Stimulated activated CD8-positive, alpha-beta memory T cell treated with anti-CD3 and anti-CD28 coated beads, Interleukin-4, amount 100 ng/mL, for 1 hour (primary cell): ENCODE measurements at places on chromosomes 12 and 14.

GRCh38 chr12:109572506-109572845, 828 bp downstream of the MMAB start:
- no peak for DNase-seq

DNA sequence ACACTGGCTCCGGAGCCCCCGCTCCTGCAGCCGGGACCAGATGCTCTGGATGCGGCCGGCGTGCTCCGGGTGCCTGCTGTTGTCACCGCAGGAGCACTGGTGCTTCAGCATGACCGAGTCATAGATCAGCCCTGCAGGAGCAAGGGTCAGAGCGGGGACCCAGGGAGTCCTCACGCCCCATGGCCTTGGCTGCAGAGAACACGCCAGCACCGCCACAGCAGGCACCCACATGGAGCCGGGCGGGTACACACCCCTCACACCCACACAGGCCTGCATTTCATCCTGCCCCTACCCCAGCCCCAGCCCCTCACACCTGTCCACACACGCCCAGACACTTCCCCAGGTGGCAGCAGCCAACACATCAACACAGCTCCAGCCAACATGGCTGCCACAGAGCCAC, 18.8 kb downstream of the SLC48A1 start:
- no peak for DNase-seq

GRCh38 chr12:97848051-97848450, 385.4 kb downstream of the RMST start:
- DNase-seq, result no peak

DNA sequence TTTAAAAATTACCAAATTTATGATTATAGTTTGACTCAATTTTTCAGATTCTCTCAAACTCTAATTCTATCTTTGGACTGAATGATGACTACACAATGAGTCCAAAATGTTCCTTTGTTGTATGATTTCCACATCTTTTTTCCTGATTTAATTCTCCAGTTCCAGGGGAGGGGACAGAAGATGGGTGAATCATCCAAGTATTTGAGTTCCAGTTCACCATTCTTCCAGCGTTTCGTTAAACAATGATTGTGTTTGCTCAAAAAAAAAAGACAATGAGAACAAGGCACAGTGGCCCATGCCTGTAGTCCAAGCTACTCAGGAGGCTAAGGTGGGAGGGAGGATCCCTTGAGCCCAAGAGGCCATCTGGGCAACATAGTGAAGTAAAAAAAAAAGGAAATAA, 23.8 kb downstream of the BAZ1A start:
- no peak for DNase-seq

DNA sequence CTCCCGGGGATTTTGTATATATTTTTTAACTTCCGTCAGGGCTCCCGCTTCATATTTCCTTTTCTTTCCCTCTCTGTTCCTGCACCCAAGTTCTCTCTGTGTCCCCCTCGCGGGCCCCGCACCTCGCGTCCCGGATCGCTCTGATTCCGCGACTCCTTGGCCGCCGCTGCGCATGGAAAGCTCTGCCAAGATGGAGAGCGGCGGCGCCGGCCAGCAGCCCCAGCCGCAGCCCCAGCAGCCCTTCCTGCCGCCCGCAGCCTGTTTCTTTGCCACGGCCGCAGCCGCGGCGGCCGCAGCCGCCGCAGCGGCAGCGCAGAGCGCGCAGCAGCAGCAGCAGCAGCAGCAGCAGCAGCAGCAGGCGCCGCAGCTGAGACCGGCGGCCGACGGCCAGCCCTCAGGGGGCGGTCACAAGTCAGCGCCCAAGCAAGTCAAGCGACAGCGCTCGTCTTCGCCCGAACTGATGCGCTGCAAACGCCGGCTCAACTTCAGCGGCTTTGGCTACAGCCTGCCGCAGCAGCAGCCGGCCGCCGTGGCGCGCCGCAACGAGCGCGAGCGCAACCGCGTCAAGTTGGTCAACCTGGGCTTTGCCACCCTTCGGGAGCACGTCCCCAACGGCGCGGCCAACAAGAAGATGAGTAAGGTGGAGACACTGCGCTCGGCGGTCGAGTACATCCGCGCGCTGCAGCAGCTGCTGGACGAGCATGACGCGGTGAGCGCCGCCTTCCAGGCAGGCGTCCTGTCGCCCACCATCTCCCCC, 777 bp downstream of the ASCL1 start:
- DNase-seq, result no peak

DNA sequence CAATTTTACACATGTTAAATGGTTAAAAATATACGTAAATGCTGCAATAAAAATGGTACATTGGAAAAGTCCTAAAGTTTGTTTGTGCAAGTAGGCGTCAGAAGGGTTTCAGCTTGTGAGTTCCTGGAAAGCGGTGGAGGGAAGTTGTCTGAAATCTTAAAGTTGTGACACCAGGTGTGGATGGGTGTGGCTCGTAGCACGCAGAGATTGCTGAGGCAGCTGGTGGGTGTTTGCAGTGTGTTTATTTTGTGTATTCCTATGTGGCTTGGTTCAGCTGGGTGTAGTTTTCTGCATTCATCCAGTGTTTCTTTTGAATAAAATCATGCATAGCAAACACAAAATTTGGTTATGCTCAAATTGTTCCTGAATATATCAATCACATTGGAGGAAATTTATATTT, 136.8 kb upstream of the TBX3 start:
- DNase-seq, result no peak

- peak; percentile 43 for DNase-seq
Observed at GRCh38 chr12:54032627-54033100, at the start of gene HOXC5. TSS of gene HOXC5 (plus strand) at chr12:54033050. CDS start at chr12:54033123, 73 bp downstream.

DNA sequence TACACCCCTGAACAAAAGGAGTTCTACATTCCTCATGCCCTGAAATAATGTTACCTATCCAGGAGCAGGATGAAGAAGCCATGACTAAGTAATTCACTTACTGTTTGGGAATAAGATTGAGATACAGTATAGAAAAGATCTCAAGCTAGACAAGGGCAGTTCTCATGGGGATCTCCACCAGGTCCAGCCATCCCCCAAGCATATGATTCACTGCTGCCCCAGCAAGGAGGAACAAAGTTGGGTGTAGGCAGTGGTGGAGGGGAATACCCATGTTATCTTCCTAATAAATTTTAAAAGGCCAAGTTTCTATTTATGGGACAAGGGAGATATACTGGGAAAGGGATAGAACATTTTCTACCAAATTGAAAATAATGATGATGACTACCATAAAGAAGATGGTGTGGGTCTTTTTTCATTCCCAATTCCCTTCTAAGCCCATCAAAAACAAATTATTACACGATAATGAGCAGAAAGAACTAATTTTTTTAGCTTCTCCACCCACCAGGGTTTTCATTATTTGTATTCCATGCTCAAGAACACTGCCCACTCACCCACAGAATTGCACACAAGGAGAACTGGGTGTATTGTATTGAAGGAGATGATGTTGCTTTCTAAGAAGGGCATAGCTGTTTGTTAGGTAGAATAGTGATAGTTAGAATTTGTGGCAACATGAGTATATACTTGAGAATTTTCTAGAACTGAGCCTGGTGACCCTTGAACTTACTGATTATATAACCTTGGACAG, 204.6 kb downstream of the BTG1 start:
- no peak for DNase-seq

- no peak for DNase-seq
Observed at GRCh38 chr12:24470050-24470449, 478.9 kb downstream of the BCAT1 start.

GRCh38 chr14:70245026-70245425, 56.3 kb upstream of the SLC8A3 start:
- DNase-seq, result no peak

- no peak for DNase-seq
Observed at GRCh38 chr12:10178821-10179220, at the start of gene TMEM52B. TSS of gene TMEM52B (plus strand) at chr12:10179032. CDS start at chr12:10179575, 543 bp downstream.

GRCh38 chr14:32470161-32470715, 141.1 kb downstream of the AKAP6 start:
- DNase-seq, result no peak

DNA sequence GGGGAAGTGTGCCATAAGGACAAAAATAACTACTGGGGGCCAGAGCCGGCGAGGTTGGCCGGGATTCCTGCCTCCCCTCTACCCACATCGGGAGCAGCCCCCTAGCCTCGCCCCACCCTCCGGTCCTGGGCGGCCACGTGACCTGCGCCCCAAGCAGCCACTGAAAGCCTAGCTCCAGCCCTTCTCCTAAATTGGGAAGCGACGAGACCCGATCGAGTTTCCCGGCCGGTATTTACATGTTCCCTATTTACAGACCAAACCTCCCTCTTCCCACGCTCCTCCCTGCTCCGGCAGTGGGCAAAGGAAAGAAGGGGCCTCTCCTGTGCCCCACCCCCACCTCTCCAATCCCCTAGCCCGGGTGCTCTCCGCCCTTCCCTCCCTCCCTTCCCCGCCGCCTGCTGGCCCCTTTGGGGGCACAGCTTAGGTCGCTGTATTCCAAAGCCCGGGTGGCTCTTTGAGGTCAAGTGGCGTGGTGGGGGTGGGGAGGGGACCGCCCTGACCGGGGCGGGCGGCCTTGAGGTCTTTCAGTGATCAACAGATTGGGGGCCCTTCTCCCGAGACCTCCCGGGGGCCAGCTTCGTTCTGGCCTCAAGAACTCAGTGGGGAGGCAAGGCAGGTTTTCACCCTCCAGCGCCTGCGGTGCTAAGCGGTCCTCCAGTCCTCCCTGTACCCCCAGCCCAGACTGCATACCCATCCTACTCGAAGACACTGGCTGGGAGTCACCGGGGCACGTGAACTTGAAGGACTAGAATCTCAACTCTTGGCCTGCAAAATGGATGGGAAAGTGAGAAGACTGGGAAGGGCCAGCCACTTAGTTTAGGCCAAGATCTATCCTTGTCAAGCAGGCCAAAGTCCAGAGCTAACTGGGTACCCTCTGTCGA, 6.3 kb upstream of the CTDSP2 start:
- DNase-seq, result no peak

GRCh38 chr12:83575326-83575725, 888.6 kb downstream of the TMTC2 start:
- DNase-seq, result no peak

- no peak for DNase-seq
Observed at GRCh38 chr14:22008766-22009165, 335.1 kb upstream of the OR4E1 start.

- no peak for DNase-seq
Observed at GRCh38 chr12:18897823-18898222, 159.9 kb downstream of the CAPZA3 start.

- no peak for DNase-seq
Observed at GRCh38 chr12:89642959-89643358, 65.7 kb downstream of the ATP2B1 start.

- no peak for DNase-seq
Observed at GRCh38 chr12:64618953-64619590, 8.8 kb downstream of the RASSF3 start.

DNA sequence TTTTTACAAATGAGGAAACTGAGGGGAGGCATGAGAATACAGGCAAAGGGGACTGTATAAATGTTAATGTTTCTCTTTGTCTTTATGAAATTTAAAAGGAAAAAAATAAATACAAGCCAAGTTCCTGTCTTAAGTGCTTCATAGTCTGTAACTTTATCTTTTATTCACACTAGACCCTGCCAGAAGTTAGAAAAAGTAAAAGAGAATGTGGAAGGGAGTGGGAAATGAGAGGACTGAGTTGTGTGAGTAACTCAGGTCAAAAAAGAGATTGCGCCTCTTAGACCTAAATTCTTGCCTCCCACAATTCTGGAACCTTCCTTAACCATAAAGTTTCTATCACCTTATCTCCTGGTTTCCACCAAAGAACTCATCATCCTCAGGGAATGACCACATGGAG, 141.1 kb downstream of the KICS2 start:
- DNase-seq, result no peak

- DNase-seq, result no peak
Observed at GRCh38 chr14:74634964-74635363, 22.9 kb upstream of the LTBP2 start.

- no peak for DNase-seq
Observed at GRCh38 chr12:103422328-103422727, 73.4 kb downstream of the C12orf42 start.

- DNase-seq, result no peak
Observed at GRCh38 chr12:13581031-13581430, 384.5 kb downstream of the EMP1 start.

DNA sequence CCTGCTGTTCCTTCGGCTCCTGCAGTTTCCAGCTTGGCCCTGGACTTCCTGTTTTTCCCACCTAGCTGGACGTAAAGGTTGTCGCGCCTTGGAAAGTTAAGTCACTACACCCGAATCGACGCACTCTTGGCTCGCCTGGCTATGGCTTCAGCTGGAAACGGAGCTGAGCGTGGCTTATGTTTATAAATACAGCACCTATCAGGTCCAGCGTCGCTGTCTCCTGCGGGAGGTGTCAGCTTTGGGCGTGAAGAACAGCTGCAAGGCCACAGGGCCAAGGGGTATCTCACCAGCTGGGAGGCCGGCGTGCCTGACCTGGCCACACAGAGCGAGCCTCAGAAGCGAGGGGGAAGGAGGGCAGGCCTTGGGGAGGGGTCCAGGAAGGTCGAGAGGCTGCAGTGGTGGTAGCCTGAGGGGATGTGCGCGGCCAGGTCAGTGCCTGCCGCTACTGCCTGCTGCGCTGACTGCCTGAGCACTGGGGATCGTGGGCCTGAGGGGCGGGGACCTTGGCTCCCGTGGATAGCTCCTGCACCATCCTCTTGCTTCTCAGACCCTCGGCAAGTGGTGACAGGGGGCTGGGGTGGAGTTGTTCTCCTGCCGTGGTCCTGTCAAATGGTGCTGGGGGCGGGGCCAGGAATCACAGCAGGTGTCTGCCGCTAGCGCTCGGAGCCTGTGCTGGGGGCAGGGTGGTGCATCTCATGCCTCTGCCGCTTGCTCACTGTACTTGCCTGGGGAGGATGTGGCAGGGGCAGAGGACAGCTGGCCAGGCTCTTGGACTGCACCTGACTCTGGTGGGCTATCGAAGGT, 12.5 kb downstream of the PACS2 start:
- DNase-seq, result no peak

- DNase-seq, result no peak
Observed at GRCh38 chr12:101700299-101700820, 2.9 kb downstream of the CHPT1 start.

GRCh38 chr14:75279763-75280290, 1.2 kb downstream of the FOS start:
- no peak for DNase-seq

GRCh38 chr14:96197969-96198368, 6.7 kb upstream of the BDKRB2 start:
- no peak for DNase-seq

DNA sequence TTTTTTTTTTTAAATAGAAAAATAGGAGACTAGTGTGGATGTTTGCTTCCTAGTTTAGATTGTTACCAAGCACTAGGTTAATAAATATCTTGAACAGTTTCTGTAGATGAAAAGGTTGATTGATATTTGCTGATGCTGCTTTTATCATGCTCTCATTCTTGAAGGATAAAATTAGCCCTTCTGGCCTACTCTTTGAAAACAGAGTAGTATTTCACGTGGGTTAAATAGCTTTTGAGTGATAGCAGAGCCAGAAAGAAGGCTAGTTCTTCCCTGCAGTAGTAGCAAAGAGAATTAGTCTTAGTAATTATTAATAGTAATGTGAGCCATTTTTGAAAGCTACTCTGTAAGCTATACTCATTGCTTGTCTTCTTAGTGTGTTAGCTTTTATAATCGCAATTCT, 5.2 kb downstream of the NEDD1 start:
- DNase-seq, result no peak
